ENCODE measurements at places on chromosomes 12 and 14.

DNA sequence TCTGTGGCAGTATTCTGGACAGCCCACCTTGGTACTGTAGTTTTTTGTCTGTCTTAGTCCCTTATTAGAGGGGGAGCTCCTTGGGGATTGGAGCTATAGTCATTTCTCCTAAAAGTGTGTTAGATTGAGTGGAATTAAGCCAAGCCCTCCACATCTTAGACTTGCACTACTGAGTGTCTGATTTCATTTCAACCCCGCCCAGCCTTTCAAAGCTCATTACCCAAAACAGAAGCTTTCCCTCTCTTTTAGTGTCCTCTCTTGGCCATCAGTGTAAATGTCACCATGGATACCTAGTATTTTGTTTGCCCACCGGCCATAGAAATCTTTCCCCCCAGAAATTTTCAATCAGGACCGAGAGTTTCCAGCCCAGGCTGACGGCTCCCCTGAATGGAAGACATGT is 74.5 kb downstream of the LRRC74A start:
- DNase-seq = no peak

- no peak for DNase-seq
Observed at GRCh38 chr14:94724993-94725392, 44.9 kb downstream of the GSC start.

DNA sequence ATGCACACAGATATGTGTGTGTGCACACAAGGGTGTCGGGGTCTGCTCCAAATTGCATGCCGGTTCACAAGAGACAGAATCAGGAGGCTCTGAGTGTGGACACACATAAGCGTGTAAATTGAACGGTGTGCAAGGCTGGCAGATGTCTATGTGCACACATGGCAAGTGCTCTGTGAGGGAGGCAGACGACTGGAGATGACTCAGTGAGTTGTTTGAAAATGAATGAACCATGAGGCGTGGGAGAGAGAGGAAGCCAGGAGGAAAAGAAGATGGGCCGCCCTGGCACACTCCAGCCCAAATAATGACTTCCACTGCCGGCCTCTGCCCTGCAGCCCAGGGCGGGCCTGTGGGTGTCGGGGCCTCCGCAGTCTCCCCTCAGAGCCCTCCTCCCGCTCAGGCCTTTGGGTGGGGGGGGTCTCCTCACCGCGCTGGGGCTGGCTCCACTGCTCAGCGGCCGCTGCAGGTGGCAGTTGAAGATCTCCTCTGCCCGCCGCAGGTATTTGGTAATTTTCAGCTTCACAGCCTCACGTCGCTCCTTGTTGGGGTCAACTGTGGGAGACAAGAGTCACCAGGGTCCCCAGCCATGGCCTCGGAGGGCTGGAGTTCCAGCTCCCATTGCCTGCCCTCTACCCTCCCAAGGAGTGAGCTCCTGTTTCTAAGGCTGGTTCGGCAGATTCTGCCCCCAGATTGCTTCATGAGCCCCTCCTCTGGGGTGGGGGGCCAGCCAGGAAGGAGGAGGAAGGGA is 3.5 kb downstream of the RPS6KL1 start:
- DNase-seq = no peak

DNA sequence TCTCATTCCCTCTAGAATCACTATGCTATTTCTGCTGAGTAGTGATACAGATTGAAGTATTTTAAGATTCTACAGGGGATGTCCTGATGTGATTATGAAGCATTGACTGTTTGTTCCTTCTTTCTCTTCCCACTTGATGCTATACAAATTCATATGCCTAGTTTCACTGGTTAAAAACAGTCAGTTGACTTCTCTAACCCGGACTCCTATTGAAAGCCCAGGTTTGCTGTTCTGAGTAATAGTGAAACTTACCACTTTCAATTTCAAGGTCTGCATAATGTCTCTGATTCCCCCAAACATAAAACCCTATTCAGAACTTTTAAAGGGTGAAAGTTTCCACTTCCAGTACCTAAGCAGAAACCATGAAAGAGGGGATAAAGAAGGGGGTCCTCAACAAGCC is 117.7 kb upstream of the RPL10L start:
- no peak for DNase-seq

DNA sequence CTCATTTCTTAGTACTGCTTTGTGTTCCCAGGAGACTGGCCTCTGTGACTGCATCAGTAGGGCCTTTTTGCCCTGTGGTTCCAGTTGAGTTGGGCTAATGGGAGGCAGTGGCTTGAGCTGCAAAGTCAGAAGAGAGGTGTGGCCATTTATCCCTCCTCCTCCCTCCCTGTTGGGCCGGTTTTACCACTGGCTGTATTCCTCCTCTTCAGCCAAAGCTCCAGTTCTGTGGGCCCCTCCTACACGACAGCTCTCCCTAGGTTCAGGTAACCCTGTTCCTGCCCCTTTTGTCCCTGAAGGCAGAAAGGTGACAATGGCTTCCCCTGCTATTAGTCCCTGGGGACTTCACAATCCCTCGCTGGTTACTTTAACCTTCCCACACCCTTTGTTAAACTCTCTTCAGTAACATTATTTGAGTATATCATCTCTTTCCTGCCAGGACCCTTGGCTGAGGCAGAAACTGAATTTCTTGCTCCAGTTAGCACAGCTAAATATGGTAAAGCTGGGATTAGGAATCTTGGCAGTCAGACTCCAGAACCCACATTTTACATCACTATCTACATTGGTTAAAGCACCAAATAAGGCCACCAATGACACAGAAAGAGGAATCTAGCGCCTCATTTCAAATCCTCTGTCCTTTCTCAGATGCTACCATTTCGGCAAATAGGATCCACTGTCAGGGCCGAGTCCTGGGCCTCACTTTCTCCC is 121.9 kb upstream of the SLC35F4 start:
- no peak for DNase-seq

DNA sequence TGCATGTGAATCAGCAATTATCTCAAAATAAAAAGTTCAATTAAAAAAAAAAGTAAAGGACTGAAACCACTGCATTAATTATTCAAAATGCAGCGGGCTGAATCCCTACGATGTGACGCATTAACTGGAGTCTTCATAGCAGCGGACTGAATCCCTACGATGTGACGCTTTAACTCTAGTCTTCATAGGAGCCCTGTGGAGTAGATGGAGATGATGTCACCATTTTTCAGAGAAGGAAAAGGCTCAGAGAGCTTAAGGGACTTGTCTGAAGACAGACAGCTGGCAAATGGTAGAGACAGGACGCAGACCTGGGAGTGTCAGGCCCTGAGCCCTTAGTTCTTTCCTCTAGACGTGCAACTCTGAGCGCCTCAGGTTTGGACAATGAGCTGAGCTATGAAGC is 168.0 kb upstream of the MYL2 start:
- DNase-seq = no peak

GRCh38 chr12:18139989-18140596 is 50.1 kb upstream of the RERGL start:
- DNase-seq = no peak

GRCh38 chr12:71556448-71556847 is 107.2 kb downstream of the ZFC3H1 start:
- DNase-seq = no peak

DNA sequence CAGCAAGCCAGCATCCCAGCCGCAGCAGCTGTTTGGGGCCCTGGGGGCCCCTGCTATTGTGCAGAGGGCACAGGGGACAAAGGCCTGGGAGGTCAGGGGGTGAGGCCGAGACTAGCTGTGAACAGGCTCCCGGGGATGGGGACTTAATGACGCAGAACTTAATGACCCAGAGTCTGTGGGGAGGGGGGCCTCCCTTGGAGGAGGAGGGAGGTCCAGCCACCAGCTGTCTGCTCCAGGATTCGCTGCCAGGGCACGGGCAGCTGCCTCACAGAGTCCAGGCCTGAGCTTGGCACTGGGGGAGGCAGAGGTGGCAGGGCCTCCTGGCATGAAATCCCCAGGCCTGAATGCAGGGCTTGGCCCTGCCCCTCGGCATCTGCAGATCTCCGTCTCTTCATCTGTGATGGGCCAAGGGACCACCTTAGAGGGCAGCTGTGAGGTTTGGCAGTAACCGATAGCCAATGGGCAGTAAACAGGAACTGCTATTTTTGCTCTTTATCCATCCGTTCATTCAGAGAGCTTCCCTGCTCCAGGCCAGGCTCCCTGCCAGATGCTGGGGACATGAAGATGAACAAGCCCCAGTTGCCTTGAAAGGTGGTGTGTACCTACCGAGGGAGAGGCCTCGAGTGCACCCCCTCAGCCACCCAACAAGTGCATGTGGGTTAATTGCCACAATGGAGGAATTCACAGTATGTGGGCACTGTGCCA is 6.7 kb downstream of the FAM222A start:
- no peak for DNase-seq

GRCh38 chr14:61343471-61343870 is 22.1 kb downstream of the PRKCH start:
- no peak for DNase-seq

DNA sequence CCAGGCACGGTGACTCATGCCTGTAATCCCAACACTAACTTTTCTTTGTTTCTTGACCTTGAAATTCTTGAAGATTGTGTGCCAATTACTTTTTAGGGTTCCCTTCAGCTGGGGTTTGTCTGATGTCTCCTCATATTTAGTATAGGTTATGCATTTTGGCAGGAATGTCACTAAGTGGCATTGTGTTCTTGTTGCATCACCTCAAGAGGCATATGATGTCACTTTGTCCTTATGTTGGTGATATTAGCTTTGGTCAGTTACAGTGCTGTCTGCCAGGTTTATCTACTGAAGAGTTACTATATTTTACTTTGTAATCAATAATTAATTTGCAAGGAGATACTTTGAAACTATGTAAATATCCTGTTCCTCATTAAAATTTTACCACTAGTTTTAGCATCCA is 61.0 kb upstream of the BTG1 start:
- no peak for DNase-seq

DNA sequence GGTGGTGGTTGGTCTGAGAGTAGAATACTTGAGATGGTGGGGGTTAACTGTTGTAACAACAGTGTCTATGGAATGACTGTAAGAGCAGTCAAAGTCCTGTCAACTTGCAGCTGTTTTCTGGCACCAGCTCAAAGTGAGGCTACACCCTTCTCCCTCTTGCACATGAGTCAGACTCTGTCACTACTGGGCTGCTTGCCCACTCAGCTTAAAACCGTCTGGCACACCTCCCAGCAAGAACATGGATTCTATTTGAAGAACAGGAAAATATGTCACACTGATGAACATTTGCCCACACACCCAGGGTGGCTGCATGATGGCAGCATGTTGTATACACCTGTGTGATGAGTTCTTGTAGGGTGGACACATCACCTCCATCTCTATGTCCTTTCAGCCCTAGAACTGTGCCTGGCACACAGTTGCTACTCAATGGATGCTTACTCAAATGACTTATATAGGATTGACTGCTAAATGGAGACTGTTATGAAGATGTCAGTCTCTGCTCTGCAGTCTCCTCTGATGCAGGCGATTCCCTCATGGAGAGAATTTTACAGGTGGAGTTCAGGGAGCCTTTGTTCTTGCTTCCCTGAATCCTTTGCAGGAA is 19.3 kb upstream of the SERPINA6 start:
- no peak for DNase-seq

All from iPS DF 19.7 (cell line).